Mesothelial cell of epicardium (in vitro differentiated cells): ENCODE measurements at places on chromosomes 2 and 18.
A peak's percentile ranks its signal among the peaks of the same experiment; 100 is the strongest.

DNA sequence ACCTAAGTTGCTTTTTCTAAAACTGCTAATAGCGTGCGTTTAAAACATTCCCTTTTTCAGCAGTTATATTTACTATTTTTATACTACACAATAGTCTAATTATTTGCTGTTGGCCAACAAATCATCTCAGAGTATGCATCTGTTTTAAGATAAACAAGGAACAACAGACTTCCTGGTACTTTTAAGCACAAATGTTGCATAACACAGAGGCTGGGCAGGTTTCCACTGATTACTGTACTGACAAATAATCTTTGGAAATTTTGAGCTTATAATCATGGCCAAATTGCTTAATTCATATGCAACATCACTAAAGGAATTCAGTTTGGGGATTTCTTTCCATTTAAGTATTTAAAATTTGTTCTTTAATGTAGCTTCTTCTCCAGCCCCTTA is 737.4 kb upstream of the SALL3 start:
- DNase-seq, result no peak

GRCh38 chr18:45920367-45920766 is 46.8 kb downstream of the EPG5 start:
- DNase-seq, result no peak

GRCh38 chr2:219596954-219597551 is 604 bp upstream of the STK11IP start:
- DNase-seq, result no peak

DNA sequence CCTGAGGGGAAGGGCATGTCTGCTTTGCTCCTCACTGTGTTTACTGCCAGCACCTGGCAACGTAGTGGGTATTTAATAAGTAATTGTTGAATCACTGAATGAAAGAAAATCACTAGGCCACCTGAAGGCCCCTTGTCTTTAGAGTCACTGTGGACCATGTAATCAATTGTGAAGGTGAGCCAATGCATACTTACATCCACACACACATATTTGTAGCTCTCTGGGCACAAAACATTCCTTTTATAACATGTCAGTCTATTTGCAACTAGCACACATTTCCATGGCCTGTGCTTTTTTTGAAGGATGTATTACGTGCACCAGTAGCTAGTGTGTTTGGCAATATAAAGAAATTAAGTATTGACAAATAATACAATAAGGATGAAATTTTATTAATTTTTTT is 11.2 kb downstream of the ATP8B1 start:
- DNase-seq, result no peak

GRCh38 chr2:138919120-138919747 is 139.0 kb upstream of the NXPH2 start:
- no peak for DNase-seq

DNA sequence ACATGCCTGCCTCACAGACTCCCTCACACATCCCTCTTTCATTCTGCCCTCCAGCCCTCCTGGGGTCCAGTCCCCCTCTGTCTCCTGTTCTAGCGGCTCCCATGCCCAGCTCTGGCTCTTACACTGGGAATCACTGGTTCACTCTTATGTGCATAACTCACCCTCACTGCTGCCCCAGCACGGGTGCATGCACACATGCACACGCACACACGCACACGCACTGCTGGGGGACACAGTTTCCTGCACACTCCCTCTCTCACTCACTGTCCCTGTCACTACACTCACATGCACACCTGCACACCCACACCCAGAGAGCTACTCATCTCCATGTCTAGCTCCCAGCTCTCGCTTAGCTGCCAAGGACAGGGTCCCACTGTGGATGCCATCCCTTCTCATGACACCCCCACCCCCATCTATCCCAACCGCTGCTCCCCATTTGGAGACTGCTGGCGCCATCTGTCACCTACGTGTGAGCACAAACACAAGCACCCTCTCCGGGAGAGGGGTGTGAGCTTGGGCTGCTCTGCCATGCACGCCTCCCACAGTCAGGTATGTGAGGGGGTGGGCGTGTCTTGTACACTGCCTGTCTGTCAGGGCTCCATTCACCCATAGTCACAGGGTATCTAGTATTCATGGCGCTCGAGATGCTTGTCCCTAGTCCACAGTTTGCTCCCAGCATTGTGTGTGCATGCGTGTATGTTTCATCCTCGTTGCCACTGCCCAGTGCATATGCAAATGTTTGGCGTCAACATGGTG is 1.8 kb downstream of the ASIC4 start:
- no peak for DNase-seq

DNA sequence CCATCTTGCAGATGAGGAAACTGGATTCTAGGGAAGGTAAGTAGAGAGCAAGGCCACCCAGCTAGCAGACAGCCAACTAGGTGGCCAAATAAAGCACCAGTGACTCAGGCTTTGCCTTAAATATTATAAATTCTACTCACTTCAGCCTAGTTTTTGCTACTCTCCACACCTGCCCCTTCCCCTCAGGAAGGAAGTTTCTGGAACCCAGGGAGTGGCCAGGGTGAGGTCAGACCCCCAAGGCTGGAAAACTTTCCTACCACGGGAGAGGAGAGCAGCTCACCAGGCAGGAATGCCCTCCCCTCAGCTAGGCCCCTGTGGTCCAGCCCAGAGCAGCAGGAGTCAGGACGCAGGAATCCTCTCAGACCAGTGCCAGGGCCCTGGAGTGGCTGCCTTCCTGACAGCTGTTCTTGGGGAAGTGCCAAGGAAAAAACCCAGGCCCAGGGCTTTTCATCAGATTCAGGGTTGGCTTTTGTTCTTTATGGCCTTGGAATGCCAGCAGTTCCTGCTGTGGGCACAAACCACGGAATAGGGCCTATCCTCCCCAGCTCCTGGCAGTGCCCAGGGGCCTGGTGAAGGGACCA is 5.1 kb upstream of the PAX8 start:
- DNase-seq, result no peak

GRCh38 chr2:156589381-156590079 is 153.4 kb downstream of the GPD2 start:
- no peak for DNase-seq

DNA sequence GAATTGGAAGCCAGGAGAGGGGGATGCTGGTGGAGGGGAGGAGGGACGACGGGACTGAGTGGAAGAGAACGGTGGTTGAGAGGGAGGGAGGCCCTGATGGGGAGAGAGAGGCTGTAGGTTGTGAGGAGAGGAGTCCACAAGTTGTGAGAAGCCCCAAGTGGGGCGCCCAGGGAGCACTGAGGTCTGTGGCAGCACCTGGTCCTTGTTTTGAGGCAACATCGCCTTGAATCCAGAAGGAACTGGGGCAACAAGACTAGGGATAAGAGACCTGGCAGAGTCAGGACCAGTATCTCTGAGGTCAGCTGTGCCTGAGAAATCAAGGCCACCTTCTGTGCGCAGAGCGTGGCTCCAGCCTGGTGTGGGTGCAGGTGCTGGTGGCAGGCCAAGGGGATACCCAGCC is 1.1 kb downstream of the PRR30 start:
- no peak for DNase-seq

DNA sequence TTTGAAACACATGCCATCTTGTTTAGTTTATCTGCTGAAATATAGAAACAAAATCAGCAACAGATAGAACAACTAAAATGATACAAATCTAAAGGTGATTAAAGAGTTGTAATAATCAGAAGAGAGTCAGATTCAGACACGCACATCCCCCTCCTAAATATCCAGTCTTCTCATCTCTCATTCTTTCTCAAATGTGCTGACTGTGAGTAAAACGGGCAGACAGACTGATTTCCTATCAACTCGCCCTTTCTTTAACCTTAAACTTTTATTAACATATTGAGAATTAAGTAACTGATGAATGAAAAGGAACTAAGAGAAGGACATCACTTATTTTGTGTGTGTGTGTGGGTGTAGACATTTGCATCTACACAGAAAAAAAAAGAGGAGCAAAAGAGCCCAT is 34.6 kb upstream of the SPP2 start:
- DNase-seq, result no peak

- no peak for DNase-seq
Measured at GRCh38 chr2:145724311-145724898, 1204.5 kb upstream of the ZEB2 start.

DNA sequence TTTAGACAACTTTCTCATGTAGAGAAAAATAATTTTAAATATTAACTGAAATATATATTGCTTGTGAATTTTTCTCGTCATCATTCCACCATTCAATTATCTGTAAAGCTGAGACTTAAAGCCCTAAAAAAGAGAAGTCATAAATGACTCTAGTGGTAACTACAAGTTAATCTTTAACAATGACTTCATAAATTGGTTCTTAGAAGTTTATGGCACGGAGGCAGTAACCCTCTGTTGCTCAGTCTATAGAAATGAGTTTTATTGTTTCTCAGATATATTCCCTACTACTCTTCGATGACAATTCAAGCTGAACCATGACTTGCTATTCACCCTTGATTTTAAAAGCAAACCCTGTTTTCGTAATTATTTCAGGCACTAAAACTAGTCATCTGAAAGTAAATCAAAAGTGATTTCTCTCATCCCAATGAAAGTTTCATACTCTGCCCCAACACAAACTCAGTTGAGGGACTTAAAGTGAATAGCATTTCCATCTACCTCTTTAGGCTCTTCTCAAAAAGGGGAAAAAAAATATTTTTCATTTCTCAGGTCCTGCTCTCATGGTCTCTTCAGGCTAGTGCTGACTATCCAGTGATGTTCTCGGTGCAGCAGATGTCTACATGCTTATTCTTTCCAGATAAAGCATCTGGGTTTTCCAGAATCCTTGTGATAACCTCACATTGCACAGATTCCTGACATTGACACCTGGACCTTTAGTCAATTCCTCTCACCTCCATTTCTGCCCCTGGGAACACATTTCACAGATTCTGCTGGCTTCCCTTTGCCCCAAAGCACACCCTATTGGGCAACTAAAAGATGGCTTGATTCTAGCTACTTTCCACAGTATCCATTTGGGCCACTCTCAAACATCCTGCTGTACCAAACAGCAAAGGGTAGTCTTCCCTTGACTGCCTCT is 207.8 kb upstream of the LRATD1 start:
- no peak for DNase-seq

DNA sequence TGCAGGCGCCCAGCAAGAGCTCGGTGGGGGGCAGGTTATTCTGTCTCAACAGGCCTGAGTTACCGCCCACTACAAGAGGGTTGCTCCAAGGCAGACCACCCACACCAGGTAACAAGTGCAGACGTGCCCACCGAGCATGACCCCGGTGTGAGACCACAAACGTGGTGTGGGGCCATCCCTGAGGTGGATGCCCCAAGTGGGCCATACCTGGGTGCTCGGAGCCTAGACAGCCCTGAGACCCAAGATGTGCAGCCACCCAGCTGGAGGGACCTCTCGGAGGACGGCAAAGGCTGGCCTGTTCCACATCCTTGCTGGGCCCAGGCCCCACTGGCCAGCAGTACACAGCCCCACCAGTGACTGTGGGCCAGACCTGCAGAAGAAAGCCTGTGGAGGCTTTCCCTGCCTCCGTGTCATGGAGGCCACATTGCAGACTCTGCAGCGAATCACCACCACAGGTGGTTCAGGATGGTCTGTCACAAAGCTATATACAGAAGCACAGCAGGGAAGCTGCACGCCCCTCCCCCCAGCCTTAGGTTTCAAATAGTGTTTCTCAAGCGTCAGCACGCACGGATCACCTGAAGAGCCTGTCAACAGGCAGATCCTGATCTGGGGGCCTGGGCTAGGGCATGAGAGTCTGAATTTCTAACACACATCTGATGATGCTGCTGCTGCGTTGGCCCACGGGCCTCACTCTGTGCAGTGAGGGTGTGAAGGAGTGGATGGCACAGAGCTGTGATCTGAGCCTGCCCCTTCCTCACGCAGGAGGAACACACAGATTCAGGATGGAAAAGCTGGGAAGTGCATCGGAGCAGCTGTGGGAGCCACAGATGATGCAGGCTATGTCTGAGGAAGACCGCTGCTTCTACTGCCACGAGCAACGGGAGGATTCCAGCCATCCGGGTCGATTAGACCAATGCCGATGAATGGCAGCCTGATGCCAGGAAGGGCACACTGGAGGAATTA is 96.8 kb downstream of the UXS1 start:
- DNase-seq, result no peak

- DNase-seq, result no peak
Measured at GRCh38 chr2:143736904-143737303, 607.7 kb downstream of the ARHGAP15 start.

DNA sequence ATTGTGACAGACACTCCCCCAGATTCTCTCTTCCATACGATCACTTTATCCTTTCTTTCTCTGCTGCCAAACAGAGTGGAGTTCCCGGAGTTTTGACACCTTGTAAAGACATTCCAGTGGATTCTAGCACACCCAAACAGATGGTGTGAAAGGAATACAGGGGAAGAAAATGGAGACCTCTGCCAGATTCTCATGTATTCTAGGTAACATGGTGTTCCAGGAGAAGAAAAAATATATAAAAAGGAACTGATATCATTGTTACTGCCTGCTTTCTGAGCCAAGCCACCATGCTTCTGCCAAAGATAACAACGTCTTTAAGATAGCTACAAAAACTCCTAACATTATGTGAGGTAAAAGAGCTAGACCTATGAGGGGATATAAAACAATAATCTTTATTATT is 136.5 kb downstream of the TXNL1 start:
- no peak for DNase-seq

- DNase-seq, result no peak
Measured at GRCh38 chr2:147989809-147990403, 30.6 kb downstream of the ORC4 start.

DNA sequence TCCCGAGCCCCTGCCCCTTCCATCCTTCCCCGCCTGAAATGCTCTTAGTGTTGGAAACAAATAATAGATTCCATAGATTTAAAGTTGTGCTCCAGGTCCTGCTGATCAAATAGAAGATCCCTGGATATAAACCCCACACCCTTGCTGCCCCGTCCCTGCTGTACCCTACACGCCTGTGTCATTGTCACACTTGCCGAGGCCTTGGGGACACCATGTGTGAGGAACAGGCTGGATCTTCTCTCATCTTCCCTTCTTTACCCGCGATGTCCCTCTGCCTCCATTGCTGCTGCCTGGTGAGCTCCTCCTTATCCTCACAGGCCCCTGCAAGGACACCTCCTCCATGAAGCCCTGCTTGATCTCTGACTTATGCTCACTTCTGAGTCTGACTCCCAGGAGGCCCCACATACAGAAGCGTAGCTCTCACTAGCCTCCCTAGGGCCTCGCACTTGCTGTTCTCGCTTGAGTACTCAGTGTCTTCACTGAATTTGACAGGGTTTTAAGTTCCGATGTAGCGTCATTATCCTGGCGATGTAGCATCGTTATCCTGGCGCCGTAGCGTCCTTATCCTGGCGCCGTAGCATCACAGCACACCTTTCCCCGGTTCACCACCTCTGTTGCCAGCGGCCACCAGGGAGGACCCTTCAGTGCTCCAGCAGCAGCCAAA is 221.9 kb downstream of the NDUFA10 start:
- peak; percentile 22 for DNase-seq

DNA sequence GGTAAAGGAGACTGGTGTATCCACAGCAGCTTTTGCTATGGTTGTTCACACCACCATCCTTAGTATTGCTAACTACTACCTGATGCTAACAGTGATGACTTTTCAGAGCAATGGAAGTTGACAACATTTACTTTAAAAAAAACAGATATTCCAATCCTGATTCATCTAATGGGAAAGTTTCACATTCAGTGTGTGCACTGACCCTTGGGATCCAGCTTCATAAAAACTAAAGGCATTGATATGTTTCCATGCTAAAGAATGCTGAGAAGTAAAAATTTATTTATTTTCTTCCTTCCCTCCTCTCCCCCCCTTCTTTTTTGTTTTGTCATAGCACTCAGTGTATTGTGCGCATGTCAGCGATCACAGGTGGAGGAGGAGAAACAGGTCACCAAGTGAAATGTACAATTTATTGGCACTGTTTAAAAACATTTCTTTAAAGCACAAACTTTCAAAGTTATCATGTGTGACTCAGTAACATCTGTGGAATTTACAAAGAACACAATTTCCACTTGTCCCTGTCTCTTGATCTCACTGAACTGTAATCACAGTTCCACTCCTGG is 229.9 kb downstream of the ALK start:
- no peak for DNase-seq

- no peak for DNase-seq
Measured at GRCh38 chr18:47929681-47930198, 719 bp downstream of the SMAD2 start.
